ENCODE measurements at places on chromosomes 1 and 21. TPM values are rescaled to one million over a fixed set of nuclear protein-coding genes. Genes with fewer than 3 reads are reported as not detected.

The DNAJC28 gene
- total RNA-seq = 0.64 TPM

The TMEM82 gene
- total RNA-seq = not detected

The SPRR2D gene
- not detected for total RNA-seq

The AMY1B gene
- not detected for total RNA-seq

The TMEM240 gene
- 0.69 TPM for total RNA-seq

The CCDC27 gene
- not detected for total RNA-seq

The LPAR3 gene
- not detected for total RNA-seq

The TCEA3 gene
- total RNA-seq = 0.40 TPM

The LMOD1 gene
- total RNA-seq = 0.10 TPM

The LENEP gene
- not detected for total RNA-seq

The COL6A1 gene
- total RNA-seq = 29.8 TPM

The LIPI gene
- not detected for total RNA-seq

The COL6A2 gene
- total RNA-seq = 2.8 TPM

The TDRD10 gene
- 2.6 TPM for total RNA-seq

The AIRE gene
- total RNA-seq = not detected

The MTR gene
- total RNA-seq = 17.9 TPM

The VSIG8 gene
- total RNA-seq = not detected

The RAP1GAP gene
- not detected for total RNA-seq

The PGBD5 gene
- not detected for total RNA-seq

The LAMC2 gene
- 20.5 TPM for total RNA-seq

The KPRP gene
- total RNA-seq = not detected
